Esophagus muscularis mucosa (tissue), 4 donors: ENCODE measurements at places on chromosomes 3 and 15. TPM values are rescaled to one million over a fixed set of nuclear protein-coding genes. Genes with fewer than 3 reads are reported as not detected.

DNA sequence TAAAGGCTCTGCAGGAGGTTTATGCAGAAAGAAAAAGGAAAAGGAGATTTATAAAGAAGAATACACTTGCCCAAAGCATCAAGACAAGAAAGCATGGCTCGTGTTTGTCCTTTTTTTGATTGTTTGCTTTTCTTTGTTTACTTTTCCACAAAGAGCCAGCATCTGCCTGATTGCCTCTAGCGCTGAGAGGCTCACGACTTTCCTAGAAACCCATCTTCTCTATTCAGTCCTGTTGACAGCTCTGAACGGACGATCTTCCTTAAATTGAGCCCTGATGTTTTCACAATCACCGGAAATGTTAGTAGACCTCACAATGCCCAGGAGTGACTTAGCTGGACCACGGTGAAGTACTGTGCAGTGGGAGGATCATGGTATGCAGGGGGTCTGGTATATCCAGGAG, 12.4 kb downstream of the GP5 start:
- H3K27ac ChIP-seq: no peak overlapping the region
- H3K4me1 ChIP-seq: no peaks in the 10 kb centered on the region
- H3K36me3 ChIP-seq: no peaks in the 10 kb centered on the region
- no peaks in the 10 kb centered on the region for H3K27me3 ChIP-seq
- peak; percentile 68 for DNase-seq

DNA sequence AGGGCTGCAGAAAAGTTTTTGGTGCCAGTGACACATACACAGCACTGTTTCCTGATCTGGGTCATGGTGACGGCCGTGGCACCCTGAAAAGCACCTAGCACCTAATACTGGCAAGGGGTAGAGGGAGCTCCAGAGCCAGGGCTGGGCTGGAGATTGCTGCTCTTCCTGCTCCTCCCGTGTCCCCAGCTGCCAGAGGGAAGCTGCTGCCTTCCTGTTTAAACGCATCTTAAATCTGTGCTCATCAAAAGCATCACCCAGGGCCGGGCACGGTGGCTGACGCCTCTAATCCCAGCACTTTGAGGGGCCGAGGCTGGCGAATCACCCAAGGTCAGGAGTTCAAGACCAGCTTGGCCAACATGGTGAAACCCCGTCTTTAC, 156.7 kb upstream of the MEF2A start:
- no peaks in the 10 kb centered on the region for H3K27me3 ChIP-seq
- peak overlapping the region; percentile 35 for H3K27ac ChIP-seq
- H3K36me3 ChIP-seq: no peaks in the 10 kb centered on the region
- peaks cover 18% of the 10 kb centered on the region for H3K4me1 ChIP-seq
- peak; percentile 92 for DNase-seq
- H3K4me3 ChIP-seq: no peak overlapping the region

DNA sequence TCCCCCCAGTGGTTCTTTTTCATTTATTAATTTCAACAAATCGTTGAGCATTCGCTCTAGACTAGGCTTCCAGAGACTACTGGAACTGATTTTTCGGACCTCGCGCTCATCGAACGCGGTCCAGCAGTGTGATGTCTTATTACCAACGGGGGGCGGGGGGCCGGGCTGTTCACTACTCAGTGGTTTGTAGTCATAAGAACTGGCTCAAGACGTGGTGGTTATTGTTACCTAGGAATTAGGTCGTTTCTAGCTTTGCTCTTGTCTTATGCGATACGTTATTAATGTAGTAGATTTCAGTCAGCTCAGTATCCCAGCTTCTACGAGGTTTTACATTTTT, 858 bp downstream of the RBM5 start:
- H3K36me3 ChIP-seq: peaks cover 34% of the 10 kb centered on the region
- H3K4me3 ChIP-seq: peak overlapping the region; percentile 96
- H3K4me1 ChIP-seq: peaks cover 19% of the 10 kb centered on the region
- H3K27ac ChIP-seq: peak overlapping the region; percentile 95
- no peaks in the 10 kb centered on the region for H3K27me3 ChIP-seq
- DNase-seq: no peak

FAM174B gene
- total RNA-seq: 10.4 TPM

- no peaks in the 10 kb centered on the region for H3K27me3 ChIP-seq
- no peaks in the 10 kb centered on the region for H3K36me3 ChIP-seq
- H3K4me1 ChIP-seq: no peaks in the 10 kb centered on the region
- no peak overlapping the region for H3K4me3 ChIP-seq
Measured at GRCh38 chr3:119084371-119085069, 49.9 kb upstream of the IGSF11 start.

DNA sequence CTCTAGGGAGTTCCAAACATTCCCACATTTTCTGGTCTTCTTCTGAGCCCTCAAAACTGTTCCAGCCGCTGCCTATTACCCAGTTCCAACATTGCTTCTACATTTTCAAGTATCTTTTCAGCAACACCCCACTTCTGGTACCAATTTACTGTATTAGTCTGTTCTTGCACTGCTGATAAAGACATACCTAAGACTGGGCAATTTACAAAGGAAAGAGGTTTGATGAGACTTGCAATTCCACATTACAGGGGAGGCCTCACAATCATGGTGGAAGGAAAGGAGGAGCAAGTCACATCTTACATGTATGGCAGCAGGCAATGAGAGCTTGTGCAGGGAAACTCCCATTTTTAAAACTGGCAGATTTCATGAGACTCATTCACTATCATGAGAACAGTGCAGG, 629.1 kb upstream of the NR2F2 start:
- no peak overlapping the region for H3K4me3 ChIP-seq
- no peaks in the 10 kb centered on the region for H3K4me1 ChIP-seq
- H3K36me3 ChIP-seq: no peaks in the 10 kb centered on the region
- H3K27ac ChIP-seq: no peak overlapping the region

DNA sequence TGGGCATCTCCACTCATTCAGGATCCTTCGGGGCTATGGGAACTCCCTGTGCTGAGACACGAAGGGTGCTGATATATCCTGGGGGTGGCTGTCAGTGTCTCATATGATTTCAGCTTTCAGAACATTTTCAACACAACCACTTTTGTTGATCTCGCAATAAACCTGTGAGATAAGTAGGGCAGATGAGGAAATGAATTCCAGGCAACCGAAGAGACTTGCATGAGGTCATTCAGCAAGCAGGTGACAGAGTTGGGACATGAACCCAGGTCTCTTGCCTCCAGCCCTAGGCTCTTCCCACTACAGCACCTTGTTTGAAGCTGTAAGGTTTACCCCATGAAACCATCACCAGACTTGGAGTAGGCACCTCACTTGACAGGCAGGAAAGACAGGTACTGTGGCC, 16.6 kb downstream of the DUOX1 start:
- H3K27ac ChIP-seq: no peak overlapping the region
- H3K4me3 ChIP-seq: no peak overlapping the region
- H3K4me1 ChIP-seq: no peaks in the 10 kb centered on the region
- H3K27me3 ChIP-seq: no peaks in the 10 kb centered on the region
- no peak for DNase-seq
- no peaks in the 10 kb centered on the region for H3K36me3 ChIP-seq

DNA sequence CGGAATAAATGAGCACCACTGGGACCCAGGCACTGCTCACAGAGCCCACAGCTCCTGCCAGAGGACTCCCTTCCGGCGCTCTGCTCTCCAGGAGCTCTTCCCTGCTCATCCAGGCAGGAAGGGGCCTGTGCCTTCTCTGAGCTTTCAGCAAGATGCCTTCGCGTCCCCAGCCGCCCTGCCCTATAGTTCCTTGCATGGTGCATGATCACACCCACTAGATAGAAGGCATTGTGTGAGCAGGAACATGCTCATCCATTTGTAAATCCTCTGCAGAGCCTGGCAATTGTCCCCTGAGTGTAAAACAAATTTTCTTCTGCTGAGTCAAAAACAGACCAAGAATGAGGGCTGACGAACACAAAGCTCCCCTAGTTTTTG, 181.6 kb downstream of the MEGF11 start:
- no peaks in the 10 kb centered on the region for H3K27me3 ChIP-seq
- H3K36me3 ChIP-seq: no peaks in the 10 kb centered on the region

DNA sequence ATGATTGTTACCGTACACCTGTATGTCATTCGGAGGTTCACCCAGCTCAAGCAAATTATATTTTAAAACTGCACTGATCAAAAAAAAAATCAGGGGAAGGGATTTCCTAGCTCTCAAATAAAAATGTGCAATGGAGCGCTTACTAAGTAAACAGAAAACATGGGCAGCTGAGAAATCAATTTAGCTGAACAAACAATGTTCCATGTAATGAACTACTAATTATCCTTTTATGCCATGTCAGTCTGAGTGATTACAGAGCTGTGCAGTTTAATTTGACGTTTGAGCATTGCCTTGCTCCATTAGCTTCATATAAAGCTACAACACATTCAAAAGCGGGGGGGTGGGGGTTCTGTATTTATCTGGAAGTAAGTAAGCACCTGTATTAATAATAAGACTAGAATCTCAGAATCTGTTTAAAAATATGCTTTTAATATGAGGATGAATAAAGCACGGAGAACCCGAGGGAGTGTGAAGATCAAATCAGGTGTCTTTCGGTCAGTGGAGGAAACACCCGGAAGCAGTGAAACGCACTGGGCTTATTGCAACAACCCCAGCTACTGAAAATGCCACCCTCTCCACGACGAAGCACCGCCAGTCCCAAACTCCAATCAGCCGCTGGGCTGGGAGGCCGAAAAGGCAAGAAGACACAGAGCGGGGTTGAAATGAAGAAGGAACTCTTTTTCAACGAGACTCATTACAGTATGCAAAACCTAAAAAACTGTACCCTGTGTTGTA, 196.5 kb upstream of the ATP11B start:
- no peak for DNase-seq
- no peaks in the 10 kb centered on the region for H3K27me3 ChIP-seq
- H3K4me3 ChIP-seq: no peak overlapping the region
- H3K4me1 ChIP-seq: no peaks in the 10 kb centered on the region
- H3K36me3 ChIP-seq: no peaks in the 10 kb centered on the region
- no peak overlapping the region for H3K27ac ChIP-seq

GRCh38 chr15:45384700-45385099, 6.4 kb upstream of the GATM start:
- DNase-seq: no peak
- H3K27me3 ChIP-seq: no peaks in the 10 kb centered on the region
- H3K36me3 ChIP-seq: no peaks in the 10 kb centered on the region
- H3K4me3 ChIP-seq: no peak overlapping the region
